Activated naive CD4-positive, alpha-beta T cell treated with anti-CD3 and anti-CD28 coated beads, Interleukin-2, amount 10 ng/mL, durations not matched to agents 7 days and 5 days (primary cell): ENCODE measurements at places on chromosomes 1 and 21.

DNA sequence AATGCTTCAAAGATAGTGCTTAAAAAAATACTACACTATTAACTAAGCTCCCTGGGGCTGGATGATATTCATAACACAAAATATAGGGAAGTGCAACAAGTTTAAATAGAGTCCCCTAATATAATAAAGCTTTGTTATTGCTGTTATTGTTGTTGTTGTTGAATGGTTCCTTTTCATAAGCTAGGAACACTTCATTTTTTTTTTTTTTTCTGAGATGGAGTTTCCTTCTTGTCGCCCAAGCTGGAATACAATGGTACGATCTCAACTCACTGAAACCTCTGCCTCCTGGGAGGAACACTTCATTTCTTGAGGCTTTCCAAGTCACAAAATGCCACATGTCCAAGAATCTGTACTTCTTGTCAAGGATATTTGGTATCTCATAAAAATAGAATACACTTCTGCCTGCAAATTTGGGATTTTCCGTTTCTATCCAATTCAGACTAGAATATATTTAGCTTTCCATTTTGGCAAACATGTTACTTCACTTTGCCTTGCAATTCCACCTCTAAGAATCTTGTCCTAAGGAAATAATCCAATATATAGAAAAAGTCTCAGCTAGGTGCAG, 21.1 kb downstream of the WDR47 start:
- H3K4me3 ChIP-seq = no peak overlapping the region
- no peak for DNase-seq
- no peak overlapping the region for H3K27ac ChIP-seq
- H3K4me1 ChIP-seq = no peaks in the 10 kb centered on the region
- H3K27me3 ChIP-seq = no peaks in the 10 kb centered on the region

GRCh38 chr1:175015243-175015642, 8.0 kb downstream of the MRPS14 start:
- no peak overlapping the region for H3K4me3 ChIP-seq
- no peak for DNase-seq
- no peak overlapping the region for H3K27ac ChIP-seq

GRCh38 chr1:172745014-172745413, 86.1 kb downstream of the FASLG start:
- H3K27me3 ChIP-seq = peaks cover 49% of the 10 kb centered on the region
- no peak overlapping the region for H3K27ac ChIP-seq
- H3K4me3 ChIP-seq = no peak overlapping the region
- no peaks in the 10 kb centered on the region for H3K36me3 ChIP-seq

- no peaks in the 10 kb centered on the region for H3K27me3 ChIP-seq
- no peak overlapping the region for H3K4me3 ChIP-seq
- H3K36me3 ChIP-seq = no peaks in the 10 kb centered on the region
Observed at GRCh38 chr1:95780836-95781235, 546.8 kb downstream of the RWDD3 start.

DNA sequence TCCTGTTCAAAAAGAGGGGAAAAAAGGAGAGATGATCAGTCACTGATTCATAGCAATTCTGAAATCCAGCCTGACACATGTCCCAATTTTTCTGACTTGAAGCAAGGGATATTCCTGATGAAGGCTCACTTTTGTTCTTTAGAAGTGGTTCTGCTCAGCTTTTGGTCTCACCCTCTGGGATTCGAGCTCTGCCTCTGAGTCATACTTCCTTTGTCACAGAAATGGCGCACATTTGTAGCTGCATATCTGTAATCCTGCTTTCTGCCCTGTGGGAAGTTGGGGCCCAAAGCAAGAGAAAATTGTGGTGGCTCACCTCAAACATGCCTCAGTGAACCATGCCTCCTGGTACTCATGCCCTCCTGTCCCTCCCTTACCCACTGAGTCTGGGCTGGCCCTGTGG, 22.3 kb upstream of the FAM78B start:
- DNase-seq = no peak
- no peak overlapping the region for H3K4me3 ChIP-seq
- H3K27me3 ChIP-seq = no peaks in the 10 kb centered on the region
- H3K36me3 ChIP-seq = no peaks in the 10 kb centered on the region
- no peak overlapping the region for H3K27ac ChIP-seq
- no peaks in the 10 kb centered on the region for H3K4me1 ChIP-seq

GRCh38 chr21:39938086-39938625, 70.9 kb downstream of the PCP4 start:
- H3K27ac ChIP-seq = no peak overlapping the region
- no peaks in the 10 kb centered on the region for H3K4me1 ChIP-seq
- H3K36me3 ChIP-seq = no peaks in the 10 kb centered on the region
- H3K27me3 ChIP-seq = no peaks in the 10 kb centered on the region
- H3K4me3 ChIP-seq = no peak overlapping the region

- H3K27ac ChIP-seq = peak within 1 kb of the TSS; percentile 75
- H3K4me1 ChIP-seq = peaks cover 30% of the 10 kb centered on the region
- peaks cover 4% of the 10 kb centered on the region for H3K27me3 ChIP-seq
- peak; percentile 81 for DNase-seq
- H3K36me3 ChIP-seq = no peaks in the 10 kb centered on the region
Observed at GRCh38 chr1:46197964-46198811, at the start of gene POMGNT1. TSS of gene POMGNT1 (minus strand) at chr1:46198434. CDS start at chr1:46197821, 613 bp downstream.

- H3K27me3 ChIP-seq = peaks cover 48% of the 10 kb centered on the region
- H3K27ac ChIP-seq = no peak overlapping the region
- H3K36me3 ChIP-seq = peaks cover 4% of the 10 kb centered on the region
- DNase-seq = no peak
Observed at GRCh38 chr1:47244339-47244862, 12.4 kb upstream of the TAL1 start.

GRCh38 chr1:235941876-235942624, 75.3 kb upstream of the LYST start:
- H3K4me1 ChIP-seq = peaks cover 31% of the 10 kb centered on the region
- peaks cover 4% of the 10 kb centered on the region for H3K27me3 ChIP-seq
- no peak overlapping the region for H3K27ac ChIP-seq
- DNase-seq = no peak
- H3K36me3 ChIP-seq = peaks cover 3% of the 10 kb centered on the region

GRCh38 chr21:27382404-27382803, 415.5 kb upstream of the ADAMTS5 start:
- no peak for DNase-seq
- H3K4me3 ChIP-seq = no peak overlapping the region
- H3K4me1 ChIP-seq = no peaks in the 10 kb centered on the region
- H3K27me3 ChIP-seq = no peaks in the 10 kb centered on the region

- no peak for DNase-seq
- H3K27me3 ChIP-seq = peaks cover 24% of the 10 kb centered on the region
- no peak overlapping the region for H3K4me3 ChIP-seq
- H3K36me3 ChIP-seq = no peaks in the 10 kb centered on the region
- H3K27ac ChIP-seq = no peak overlapping the region
Observed at GRCh38 chr1:114080511-114081436, 72.9 kb downstream of the SYT6 start.

- H3K4me1 ChIP-seq = peaks cover 42% of the 10 kb centered on the region
- peak overlapping the region; percentile 3 for H3K27ac ChIP-seq
Observed at GRCh38 chr1:8629241-8630091, 188.0 kb downstream of the RERE start.

DNA sequence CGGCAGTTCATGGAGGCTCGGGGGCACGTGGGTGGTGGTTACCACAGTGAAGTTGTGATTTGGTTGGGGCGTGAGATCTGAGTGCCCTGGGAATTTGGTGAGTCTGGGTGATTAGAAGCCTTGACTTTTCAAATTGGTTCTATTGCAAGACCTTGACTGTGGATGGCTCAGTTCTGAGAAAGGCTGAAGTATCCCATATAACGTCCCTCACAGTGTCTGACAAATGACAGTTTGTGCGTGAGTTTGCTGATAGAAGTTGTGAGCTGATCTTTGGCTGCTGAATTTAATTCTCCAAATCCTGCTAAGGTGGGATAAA, 549 bp downstream of the MSH4 start:
- no peaks in the 10 kb centered on the region for H3K27me3 ChIP-seq
- no peak for DNase-seq
- peaks cover 4% of the 10 kb centered on the region for H3K4me1 ChIP-seq
- peaks cover 41% of the 10 kb centered on the region for H3K36me3 ChIP-seq

DNA sequence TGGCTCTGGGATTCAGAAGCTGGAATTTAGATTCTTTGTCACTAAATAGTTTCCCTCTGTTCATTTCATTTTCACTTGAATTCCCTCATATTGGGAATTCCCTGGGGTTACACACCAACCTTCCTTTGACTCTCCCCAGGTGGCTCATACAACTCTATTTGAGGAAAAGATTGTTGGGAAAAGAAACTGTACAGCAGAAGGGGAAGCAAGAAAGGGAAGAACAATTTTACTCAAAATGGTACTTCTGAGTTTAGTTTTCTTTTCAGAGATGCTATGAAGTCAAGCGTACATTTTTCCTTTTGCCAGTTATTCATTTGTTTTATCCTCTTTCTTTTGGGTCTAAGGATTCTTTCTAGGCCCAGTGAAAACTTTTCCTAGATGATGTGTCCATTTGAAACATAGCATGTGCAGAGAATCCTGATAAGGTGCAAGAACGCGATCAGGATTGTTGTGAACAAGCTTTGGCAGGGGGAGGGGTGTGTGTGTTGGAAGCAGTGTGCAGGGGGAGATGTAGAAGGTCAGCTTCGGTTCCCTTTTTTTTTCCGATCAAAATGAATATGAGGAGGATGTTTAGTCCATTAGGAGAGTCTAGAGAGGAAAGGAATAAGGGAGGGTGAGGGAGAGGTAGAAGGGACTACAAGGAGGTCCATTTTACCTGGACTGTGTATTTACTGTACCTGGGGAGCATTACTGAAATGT, 26.8 kb upstream of the CD1D start:
- no peak overlapping the region for H3K4me3 ChIP-seq
- no peak overlapping the region for H3K27ac ChIP-seq
- peaks cover 11% of the 10 kb centered on the region for H3K27me3 ChIP-seq
- no peak for DNase-seq
- no peaks in the 10 kb centered on the region for H3K36me3 ChIP-seq
- H3K4me1 ChIP-seq = peaks cover 18% of the 10 kb centered on the region

GRCh38 chr1:60111716-60112115, 38.1 kb upstream of the C1orf87 start:
- DNase-seq = no peak
- no peaks in the 10 kb centered on the region for H3K36me3 ChIP-seq
- H3K4me3 ChIP-seq = no peak overlapping the region
- no peaks in the 10 kb centered on the region for H3K27me3 ChIP-seq

DNA sequence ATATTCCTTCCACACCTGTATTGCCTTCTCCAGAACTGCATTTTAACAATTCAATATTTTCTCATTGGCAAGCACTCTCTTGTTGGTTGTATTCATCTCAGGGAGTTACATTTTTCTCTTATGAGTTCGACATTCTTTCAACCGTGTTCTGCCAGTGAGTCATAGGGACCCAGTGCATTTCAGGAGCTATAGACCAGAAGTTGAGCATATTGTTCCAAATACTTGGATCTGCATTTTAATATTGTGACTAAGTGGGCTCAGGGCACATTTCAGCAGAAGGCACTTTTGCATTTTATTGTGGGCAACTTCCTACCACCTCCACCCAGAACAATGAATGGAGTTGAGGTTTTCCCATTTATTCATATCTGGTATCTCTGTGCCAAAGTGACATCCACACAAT, 132.8 kb downstream of the TNFSF18 start:
- H3K27ac ChIP-seq = no peak overlapping the region
- H3K4me3 ChIP-seq = no peak overlapping the region
- no peaks in the 10 kb centered on the region for H3K4me1 ChIP-seq
- peaks cover 6% of the 10 kb centered on the region for H3K27me3 ChIP-seq
- no peak for DNase-seq

- H3K4me1 ChIP-seq = peaks cover 62% of the 10 kb centered on the region
- no peak for DNase-seq
- H3K27ac ChIP-seq = no peak overlapping the region
- H3K27me3 ChIP-seq = no peaks in the 10 kb centered on the region
- H3K36me3 ChIP-seq = no peaks in the 10 kb centered on the region
Observed at GRCh38 chr21:38297194-38297631, 40.4 kb downstream of the KCNJ15 start.

GRCh38 chr1:115373305-115373704, 35.3 kb upstream of the NGF start:
- no peak for DNase-seq
- H3K27ac ChIP-seq = no peak overlapping the region
- H3K4me3 ChIP-seq = no peak overlapping the region
- no peaks in the 10 kb centered on the region for H3K36me3 ChIP-seq
- no peaks in the 10 kb centered on the region for H3K4me1 ChIP-seq

- H3K27ac ChIP-seq = no peak overlapping the region
- H3K36me3 ChIP-seq = no peaks in the 10 kb centered on the region
- H3K27me3 ChIP-seq = peaks cover 14% of the 10 kb centered on the region
Observed at GRCh38 chr1:232211149-232211548, 418.8 kb downstream of the SIPA1L2 start.

GRCh38 chr1:186680245-186681061, at the start of gene PTGS2:
TSS of gene PTGS2 (minus strand) at chr1:186680423. CDS start at chr1:186680290, 133 bp downstream.
- peaks cover 48% of the 10 kb centered on the region for H3K27me3 ChIP-seq
- H3K4me1 ChIP-seq = peaks cover 17% of the 10 kb centered on the region
- H3K27ac ChIP-seq = no peak within 1 kb of the TSS

- no peak overlapping the region for H3K4me3 ChIP-seq
- peaks cover 25% of the 10 kb centered on the region for H3K27me3 ChIP-seq
- no peak overlapping the region for H3K27ac ChIP-seq
- no peaks in the 10 kb centered on the region for H3K36me3 ChIP-seq
- no peaks in the 10 kb centered on the region for H3K4me1 ChIP-seq
Observed at GRCh38 chr1:87197156-87197555, 131.5 kb upstream of the LMO4 start.

GRCh38 chr1:43241413-43241836, 28.4 kb upstream of the TMEM125 start:
- H3K27ac ChIP-seq = no peak overlapping the region
- DNase-seq = no peak
- H3K4me1 ChIP-seq = peaks cover 13% of the 10 kb centered on the region
- no peaks in the 10 kb centered on the region for H3K36me3 ChIP-seq

DNA sequence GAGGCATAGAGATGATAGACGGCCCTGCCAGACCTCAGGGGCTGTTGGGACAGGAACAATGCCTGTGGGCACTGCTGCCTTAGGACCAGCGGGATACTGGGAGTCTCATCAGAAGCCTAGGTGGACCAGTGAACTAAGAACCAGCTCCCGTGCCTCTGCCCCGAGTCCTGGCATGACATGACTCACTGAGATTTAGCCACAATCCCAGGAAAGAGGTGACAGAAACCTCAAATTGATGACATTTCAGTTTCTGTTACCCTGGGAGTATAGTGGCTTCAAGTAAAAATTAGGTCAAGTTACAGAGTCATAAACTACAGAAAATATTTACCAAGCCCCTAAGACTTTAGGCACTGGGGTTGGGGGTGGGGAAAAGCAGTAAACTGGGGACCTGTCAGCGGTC, 74.6 kb upstream of the GADD45A start:
- H3K4me3 ChIP-seq = no peak overlapping the region
- H3K27me3 ChIP-seq = peaks cover 7% of the 10 kb centered on the region
- no peaks in the 10 kb centered on the region for H3K36me3 ChIP-seq
- H3K27ac ChIP-seq = no peak overlapping the region
